Type B pancreatic cell (in vitro differentiated cells): ENCODE measurements at places on chromosomes 11 and 22. TPM values are rescaled to one million over a fixed set of nuclear protein-coding genes. Genes with fewer than 3 reads are reported as not detected.

MTCH2 gene
- 96.1 and 134 TPM in 2 replicates for total RNA-seq

WNT7B gene
- total RNA-seq = 14.8 and 16.4 TPM in 2 replicates

MAJIN gene
- not detected in 2 replicates for total RNA-seq

OR52H1 gene
- not detected in 2 replicates for total RNA-seq

SF3B2 gene
- 192 and 210 TPM in 2 replicates for total RNA-seq

SCUBE2 gene
- total RNA-seq = 7.9 and 12.7 TPM in 2 replicates

PARVG gene
- total RNA-seq = 0.19 and 0.21 TPM in 2 replicates

ANO1 gene
- total RNA-seq = 14.9 and 29.2 TPM in 2 replicates

DCHS1 gene
- total RNA-seq = 3.9 and 54.9 TPM in 2 replicates

MISFA gene
- total RNA-seq = 4.9 and 7.0 TPM in 2 replicates

EHF gene
- 31.5 and 44.8 TPM in 2 replicates for total RNA-seq
